ENCODE measurements at places on chromosomes 4 and X. TPM values are rescaled to one million over a fixed set of nuclear protein-coding genes. Genes with fewer than 3 reads are reported as not detected.
A peak's percentile ranks its signal among the peaks of the same experiment; 100 is the strongest.

Gene KLKB1
- 10.9 TPM for total RNA-seq

GRCh38 chrX:44829832-44830231, 14.0 kb upstream of the DUSP21 start:
- DNase-seq, result no peak

Gene RPA4
- 0.47 TPM for total RNA-seq

DNA sequence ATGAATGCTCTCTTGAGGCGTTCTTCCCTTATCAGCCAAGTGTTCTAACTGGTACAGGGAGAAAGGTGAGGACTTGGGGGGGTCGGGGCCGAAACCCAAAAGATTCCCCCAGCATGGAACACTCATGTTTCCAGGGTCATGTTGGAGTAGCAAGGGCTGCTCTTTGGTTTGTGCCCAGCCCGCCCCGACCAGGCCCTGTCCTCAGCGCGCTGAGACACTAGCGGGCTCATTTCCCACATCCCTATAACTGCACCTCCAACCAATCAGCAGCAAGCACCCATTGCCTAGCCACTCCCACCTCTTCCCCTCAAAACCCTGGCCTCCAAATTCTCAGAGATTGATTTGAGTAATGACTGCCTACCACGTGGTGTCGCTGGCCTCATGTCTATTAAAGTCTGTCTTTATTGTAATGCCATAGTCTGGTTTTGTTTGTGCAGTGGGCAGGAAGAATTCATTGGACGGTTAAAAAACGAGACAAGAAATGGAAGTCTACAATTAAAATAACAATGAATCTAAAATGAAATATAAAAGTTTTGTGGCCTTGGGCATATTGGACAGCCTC, 1928.4 kb downstream of the STIM2 start:
- peak; percentile 1 for DNase-seq

Gene PRDM5
- 40.4 TPM for total RNA-seq

- DNase-seq, result no peak
Measured at GRCh38 chr4:84146300-84146959, 352.7 kb downstream of the NKX6-1 start.

GRCh38 chr4:182560358-182560757, 317.2 kb downstream of the TENM3 start:
- DNase-seq, result peak; percentile 96

Gene RAB39B
- total RNA-seq, result 11.1 TPM

Gene PHKA2
- 23.7 TPM for total RNA-seq

- no peak for DNase-seq
Measured at GRCh38 chr4:16222957-16223527, 3.2 kb downstream of the TAPT1 start.

Gene CTAG2
- total RNA-seq, result 0.87 TPM

GRCh38 chr4:11774346-11774745, 345.7 kb upstream of the HS3ST1 start:
- DNase-seq, result no peak

GRCh38 chrX:6500719-6501118, 34.2 kb downstream of the VCX3A start:
- no peak for DNase-seq

Gene SOX3
- 23.3 TPM for total RNA-seq

- DNase-seq, result peak; percentile 18
Measured at GRCh38 chr4:17232566-17233253, 279.2 kb downstream of the QDPR start.

Gene SH3BGRL
- 54.3 TPM for total RNA-seq

Gene MMRN1
- total RNA-seq, result not detected

DNA sequence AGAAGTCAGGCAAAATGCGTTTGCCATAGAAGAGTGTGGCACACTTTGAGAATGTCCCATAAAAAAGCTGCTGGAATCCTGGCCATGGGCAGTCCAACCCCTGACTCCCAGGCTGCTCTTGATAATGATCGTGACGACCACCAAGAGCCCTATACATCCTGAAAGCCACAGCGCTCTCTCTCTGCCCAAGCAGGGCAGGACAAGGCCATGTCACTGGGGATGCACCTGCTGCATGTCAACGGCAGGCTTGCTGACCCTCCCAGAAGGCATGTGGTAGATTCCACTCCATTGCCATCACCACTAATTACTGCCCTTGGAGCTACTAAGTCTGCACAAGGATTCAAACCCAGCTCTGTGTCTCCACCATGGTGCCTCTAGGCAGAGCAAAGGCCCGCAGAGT, 144.5 kb downstream of the EVC2 start:
- no peak for DNase-seq

Gene DMP1
- total RNA-seq, result not detected

DNA sequence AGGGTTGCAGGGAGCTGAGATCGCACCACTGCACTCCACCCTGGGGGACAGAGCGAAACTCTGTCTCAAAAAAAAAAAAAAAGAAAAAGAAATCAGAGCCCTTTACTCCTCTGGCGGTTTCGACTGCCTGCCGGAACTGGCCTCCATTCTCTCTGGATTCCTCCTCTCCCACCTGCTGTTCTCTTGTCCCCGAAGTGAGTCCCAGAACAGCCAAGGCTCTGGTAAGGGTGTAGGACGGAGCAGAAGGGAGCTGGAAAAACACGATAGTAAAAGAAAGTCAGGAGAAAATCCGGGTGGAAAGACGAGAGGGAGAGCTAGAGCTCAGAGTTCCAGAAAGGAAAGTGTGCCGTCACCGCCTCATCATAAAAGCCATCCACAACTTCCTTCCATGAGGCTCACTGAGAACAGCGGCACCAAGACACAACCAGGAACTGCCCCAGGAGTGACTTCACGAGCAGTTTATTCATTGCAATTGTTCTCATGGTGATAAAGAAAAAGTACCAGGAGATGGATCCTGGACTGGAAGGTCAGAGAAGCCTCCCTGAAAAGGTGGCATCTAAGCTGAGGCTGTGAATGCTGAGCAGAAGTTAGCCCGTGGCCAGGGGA, 12.3 kb downstream of the TLR3 start:
- peak; percentile 79 for DNase-seq

Gene TMSB15C
- 3.9 TPM for total RNA-seq

Data from GM23338 (cell line).